Tibial artery (tissue), 4 donors: ENCODE measurements at places on chromosomes 11 and 22.

GRCh38 chr11:70212227-70212811 lies 9.2 kb downstream of the FADD start:
- DNase-seq, result no peak

DNA sequence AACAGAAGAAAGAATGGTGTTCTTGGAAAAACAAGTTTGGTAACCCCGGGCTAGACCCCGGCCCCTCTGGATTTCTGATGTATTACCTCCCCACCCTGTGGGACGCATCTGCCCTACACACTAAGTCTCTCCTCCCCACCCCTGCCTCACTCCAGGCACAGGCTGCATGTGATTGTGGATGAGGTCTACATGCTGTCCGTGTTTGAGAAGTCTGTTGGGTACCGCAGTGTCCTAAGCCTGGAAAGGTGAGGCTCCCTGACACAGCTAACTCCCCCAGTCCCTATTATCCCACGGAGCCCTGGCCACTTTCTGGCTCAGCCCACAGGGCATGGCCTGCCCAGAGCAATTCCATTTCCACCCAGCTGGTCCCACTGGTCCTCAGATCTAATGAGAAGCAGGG lies 13.3 kb downstream of the ACCS start:
- DNase-seq, result no peak

GRCh38 chr11:113242767-113243397 lies 71.5 kb upstream of the TTC12 start:
- no peak for DNase-seq

GRCh38 chr11:113319085-113319484 lies 4.7 kb downstream of the TTC12 start:
- DNase-seq, result no peak

DNA sequence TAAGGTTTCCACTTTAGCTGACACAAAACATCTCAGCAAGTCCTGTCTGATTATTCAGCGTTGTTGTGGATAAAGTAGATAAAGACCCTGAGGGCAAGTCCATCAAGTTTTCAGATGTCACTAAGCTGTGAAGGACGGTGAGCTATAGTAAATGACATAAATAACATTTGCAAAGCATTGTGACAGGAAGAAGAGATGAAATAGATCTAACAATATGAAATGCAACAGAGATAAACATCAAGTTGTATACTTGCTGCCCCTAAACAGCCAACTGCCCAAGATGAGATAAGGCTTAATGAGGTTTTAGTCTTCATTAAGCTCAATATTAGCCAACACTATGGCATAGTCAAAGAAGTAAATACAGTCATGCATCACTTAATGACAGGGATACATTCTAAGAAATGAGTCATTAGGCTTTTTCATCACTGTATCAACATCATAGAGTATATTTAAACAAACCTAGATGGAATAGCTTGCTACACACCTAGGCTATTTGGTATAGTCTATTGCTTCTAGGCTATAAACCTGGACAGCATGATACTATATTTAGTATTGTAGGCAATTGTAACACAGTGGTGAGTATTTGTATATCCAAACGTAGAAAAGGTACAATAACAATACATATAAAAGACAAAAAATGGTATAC lies 625.1 kb upstream of the ANO5 start:
- DNase-seq, result no peak

GRCh38 chr11:34425360-34425759 lies 13.4 kb upstream of the CAT start:
- DNase-seq, result no peak

DNA sequence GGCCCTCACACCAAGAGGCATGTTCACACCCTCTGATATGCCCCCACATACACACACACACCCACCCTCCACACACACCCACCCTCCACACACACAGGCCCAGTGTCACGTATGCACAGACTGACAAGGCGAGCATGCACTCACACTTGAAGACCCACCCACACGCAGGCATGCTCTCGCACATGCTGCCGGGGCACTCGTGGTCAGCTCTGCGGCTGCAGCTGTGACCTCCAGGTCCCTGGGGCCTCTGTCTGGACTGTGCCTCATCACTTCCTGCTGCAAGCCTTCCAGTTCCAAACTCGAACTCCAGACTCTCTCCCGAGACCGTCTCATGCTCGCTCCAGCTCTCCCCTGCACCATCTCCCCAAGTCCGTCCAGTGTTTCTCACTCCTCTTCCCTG lies 9.5 kb downstream of the DCHS1 start:
- DNase-seq, result peak; percentile 53

DNA sequence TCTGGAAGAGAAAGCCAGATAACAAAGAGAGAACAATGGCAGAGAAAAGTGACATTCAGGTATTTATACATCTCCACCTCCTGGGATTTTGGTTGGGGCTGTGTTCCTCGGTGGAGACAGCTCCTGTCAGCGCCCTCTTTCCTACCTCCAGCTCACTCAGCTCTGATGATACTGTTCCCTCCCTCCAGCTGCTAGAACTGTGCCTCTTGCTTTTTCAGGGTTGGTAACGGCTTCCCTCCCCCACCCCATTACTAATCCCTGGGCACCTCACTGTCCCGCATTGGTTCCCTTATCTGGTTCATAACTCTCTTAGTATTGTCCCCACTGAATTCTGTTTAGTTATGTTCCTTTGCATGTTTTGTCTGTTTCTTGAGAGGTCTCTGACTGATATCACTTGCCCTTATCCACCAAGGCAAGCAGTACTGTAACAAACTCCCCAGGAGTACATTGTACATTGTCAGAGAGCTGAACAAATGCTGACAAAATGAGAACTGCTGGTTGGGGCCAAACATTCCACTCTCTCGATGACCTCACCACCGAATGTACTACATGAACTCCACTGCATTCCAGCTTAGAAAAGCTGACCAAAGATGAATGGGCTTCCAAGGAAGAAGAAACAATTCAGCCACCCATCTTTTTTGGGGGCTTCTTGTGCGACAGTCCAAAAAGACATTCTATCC lies 5.7 kb upstream of the FBXO3 start:
- no peak for DNase-seq

GRCh38 chr22:21826204-21826603 lies 41.2 kb downstream of the MAPK1 start:
- no peak for DNase-seq

DNA sequence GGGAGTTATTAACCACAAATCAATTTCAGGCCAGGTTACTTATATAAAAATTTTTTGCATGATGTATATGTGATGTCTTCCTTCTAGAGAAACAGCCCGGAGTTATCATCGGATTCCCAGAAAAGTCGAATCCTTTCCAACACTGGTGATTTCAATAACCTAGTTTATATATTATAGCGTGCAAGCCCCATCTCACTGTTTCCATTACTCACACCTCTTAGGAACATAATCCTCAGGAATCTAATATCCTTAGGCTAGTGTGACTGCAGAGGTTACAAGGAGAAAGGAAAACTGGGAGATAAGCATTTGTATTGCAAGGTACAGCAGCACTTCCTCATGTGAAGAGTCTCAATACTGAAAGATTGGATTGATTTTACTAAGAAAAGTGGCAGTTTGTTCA lies 20.3 kb downstream of the ARHGAP20 start:
- DNase-seq, result no peak

GRCh38 chr22:30878516-30879414 lies 89.8 kb downstream of the MORC2 start:
- DNase-seq, result no peak

- DNase-seq, result no peak
These were observed 12.0 kb downstream of the OR8A1 start for GRCh38 chr11:124581817-124582216.

GRCh38 chr22:29715240-29715639 lies 4.6 kb upstream of the CABP7 start:
- no peak for DNase-seq

- no peak for DNase-seq
These were observed 14.2 kb downstream of the DTX4 start for GRCh38 chr11:59186130-59186594.

- peak; percentile 48 for DNase-seq
These were observed 34.4 kb downstream of the YAP1 start for GRCh38 chr11:102144357-102145355.

DNA sequence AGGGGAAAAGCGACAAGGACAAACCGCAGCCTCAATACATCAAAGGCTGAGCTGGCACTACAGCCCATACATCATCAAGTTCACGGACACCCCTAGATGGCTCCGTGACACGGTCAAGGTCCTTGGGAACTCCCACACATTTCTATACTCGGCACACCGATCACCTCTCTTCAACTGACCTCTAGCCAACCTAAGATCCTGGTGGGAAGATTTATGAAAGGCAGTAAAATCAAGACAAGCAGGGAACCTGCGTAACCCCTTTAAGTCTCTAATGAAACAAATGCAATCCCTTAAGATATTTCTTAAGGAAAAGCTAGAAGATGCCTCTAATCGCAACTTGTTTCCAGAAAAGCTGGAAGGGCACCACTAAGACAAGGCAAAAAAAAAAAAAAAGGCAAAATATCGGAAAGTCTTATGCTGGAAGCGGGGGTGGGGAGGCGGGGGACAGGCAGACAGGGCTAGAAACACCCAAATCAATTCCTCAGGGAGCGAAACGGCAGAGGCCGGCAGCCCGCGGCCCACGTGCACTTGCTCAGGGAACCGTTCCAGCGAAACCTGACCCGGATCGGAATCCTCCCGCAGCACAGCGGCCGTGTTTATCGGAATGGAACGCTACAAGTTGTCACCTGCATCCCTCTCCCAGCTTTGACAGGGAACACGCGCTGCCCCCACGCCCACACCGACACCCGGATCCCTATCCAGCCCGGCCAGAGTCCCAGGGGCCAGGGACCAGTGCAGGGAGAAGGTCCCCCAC lies 1.4 kb downstream of the ARHGAP20 start:
- peak; percentile 73 for DNase-seq

DNA sequence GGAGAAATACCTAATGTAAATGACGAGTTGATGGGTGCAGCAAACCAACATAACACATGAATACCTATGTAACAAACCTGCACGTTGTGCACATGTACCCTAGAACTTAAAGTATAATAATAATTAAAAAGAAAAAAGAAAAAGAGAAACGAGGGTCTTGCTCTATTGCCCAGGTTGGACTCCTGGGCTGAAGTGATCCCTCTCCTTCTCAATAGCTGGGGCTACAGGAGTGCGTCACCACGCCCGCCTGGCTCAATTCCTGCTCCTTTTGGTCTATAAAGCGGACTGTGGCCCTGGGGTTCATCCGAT lies 521 bp upstream of the PTS start:
- DNase-seq, result no peak

DNA sequence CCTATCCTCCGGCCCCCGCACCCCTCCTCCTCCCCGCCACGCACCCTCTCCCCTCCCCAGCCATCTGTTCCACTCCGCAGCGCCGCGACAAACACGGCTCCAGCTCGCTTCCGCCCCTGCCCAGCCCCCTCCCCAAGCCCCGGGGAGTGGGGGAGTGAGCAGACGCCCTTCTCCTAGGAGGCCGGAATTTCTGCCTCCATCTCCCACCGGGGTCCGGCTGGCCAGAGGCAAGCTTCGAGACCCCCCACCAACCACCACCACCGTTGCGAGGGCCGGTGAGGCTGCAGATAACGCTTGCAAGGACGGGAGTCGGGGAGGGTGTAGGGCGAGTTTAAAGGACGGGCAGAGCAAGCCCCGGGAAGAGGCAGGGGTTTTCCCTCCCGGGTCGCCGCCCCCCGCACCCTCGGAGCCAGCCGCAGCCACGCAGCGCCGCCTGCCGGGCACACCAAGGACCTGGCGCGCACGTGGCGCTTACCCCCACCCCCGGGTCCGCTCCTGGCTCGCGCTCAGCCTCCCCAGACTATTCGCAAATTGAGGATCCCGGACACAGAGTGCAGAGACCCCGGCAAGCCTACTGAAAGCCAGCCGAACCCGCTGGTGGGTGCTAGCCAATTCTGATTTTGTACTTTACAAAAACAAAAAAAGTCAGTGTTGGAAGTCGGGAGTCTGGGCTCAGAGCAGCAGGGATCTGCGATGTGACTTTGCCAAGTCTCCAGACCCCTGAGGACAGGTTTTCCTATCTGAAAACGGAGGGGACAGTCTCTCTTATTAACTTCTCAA lies 22.6 kb downstream of the RTN4RL2 start:
- DNase-seq, result no peak

DNA sequence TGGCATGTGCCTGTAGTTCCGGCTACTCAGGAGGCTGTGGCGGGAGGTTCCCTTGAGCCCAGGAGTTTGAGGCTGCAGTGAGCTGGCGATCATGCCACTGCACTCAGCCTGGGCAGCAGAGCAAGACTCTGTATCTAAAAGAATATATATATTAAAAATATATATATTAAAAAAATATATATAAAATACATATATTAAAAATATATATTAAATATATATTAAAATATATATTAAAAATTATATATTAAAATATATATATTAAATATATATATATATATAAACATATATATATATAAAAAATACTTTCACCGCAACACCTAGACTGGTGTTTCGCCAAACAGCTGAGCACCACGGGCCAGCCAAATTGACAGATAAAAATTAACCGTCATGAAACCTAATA lies 8.8 kb downstream of the TTC38 start:
- DNase-seq, result peak; percentile 10

DNA sequence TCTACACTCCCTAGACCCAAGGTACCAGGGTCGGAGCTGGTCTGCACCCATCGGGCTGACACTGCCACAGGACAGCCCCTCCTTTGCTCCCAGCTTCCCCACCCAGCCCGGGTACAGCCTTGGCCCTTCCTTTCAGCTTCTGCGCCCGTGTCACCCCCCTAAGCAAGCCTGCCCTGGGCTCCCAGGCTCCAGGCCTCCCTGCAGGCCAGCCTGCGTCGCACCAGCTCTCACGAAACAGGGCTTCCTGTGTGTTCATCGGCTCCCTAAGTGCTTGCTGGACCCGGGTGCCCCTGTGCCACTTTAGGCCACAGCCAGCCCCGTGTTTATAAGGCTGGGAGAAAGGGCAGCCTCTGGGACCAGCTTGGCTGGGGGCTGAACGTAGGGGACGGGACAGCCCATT lies 21.1 kb downstream of the FLRT1 start:
- DNase-seq, result no peak

DNA sequence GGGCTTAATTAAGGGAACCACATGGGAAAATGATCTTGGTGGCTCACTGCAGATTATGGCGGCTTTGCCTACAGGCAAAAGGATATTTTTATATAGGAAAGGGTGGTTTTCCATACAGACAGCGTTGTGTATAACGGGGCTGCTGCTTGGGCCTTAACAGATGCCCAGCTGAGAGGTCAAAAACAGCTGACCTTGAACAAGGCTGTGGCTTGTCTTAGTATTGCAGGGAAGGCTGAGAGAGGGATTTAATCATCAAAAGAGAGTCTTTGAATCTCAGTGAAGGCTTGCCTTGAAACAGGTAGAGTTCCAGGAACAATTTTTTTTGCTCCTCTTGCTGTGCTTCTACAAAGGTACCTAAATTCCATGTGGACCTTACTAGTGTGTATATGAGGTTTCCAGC lies 301.6 kb upstream of the C11orf87 start:
- no peak for DNase-seq

DNA sequence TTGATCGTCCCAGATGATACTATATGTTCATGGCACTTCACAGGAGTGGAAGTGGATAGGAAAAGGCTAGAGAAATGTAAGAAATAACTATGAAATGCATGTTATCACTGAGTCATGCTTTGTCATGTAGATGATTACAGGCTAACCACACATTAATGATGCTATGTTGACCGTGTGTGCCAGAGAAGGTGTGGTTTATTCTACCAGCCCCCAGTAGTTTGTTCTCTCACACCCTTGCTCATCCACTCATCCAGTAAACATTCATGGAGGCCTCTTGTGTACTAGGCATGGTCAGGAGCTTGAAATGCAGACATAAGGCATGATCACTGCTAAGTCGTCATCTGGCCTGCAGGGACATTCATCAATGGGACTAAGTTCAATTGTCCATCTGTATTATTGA lies 153.0 kb upstream of the PITPNB start:
- DNase-seq, result no peak
